ENCODE measurements at places on chromosomes 12 and 14.

- no peak for DNase-seq
Observed at GRCh38 chr14:21534576-21534975, 8.4 kb upstream of the SALL2 start.

DNA sequence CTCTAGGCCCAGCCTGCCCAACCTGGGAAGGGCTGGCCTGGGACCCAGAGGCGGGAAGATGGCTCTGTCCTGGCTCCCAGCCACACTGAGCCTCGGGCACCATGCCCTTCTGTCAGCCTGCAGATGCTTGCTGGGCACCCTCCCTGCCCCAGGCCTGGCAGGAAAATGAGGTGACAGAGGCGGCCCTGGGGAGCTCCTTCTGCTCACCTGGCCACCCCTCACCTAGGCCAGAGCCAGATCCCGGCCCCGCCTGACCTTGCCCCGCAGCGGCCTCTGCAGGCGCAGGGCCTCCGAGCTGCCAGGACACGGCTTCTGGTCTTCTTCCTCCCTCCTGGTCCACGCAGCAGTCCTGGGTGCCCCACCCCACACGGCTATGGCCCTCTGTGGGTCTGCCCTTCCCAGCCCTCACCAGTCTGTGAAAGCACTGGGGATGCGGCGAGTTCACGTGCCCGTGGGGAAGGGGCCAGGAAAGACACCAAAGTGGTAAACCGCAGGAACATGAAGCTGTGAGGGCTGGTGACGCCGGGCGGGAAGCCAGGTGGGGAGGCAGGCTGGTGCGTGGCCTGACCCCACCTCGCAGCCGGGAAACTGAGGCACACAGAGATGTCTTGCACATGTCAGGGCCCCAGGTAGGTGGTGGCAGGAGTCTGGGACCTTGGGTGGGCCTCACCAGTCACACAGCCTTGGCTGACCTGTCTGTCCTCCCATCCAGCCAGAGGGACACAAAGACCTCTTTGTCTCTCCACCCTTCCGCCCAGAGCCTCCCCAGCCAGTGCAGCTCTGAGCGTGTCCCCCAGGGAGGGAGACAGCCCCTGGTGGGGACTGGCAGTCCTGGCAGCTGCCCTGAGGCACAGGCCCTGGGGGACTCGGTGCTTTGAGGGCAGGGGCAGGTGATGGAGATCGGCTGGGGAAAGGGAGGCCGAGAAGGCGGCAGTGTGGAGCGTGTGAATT lies 12.8 kb downstream of the BAG5 start:
- no peak for DNase-seq

GRCh38 chr14:80955416-80955941 lies at the start of gene TSHR:
TSS of gene TSHR (plus strand) at chr14:80955621. CDS start at chr14:80955681, 60 bp downstream.
- no peak for DNase-seq

DNA sequence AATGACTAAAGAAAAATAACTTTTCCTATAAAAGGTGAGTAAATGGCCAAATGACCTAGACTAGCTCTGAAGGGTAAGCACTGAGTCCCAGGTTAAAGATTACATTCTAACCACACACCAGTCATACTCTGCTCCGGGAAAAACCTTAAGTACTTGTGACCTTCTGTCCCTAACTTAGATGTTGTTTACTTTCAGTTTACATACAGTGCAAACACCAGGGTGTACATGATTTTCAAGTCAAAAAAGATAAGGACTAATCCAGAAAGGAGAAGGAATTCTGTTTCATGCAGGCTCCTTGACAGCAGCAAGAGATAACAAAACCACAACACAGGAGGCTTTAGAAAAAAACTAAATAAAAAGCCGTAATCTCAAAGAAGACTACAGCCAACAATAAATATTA lies 174.2 kb downstream of the PPM1H start:
- DNase-seq = peak; percentile 74

DNA sequence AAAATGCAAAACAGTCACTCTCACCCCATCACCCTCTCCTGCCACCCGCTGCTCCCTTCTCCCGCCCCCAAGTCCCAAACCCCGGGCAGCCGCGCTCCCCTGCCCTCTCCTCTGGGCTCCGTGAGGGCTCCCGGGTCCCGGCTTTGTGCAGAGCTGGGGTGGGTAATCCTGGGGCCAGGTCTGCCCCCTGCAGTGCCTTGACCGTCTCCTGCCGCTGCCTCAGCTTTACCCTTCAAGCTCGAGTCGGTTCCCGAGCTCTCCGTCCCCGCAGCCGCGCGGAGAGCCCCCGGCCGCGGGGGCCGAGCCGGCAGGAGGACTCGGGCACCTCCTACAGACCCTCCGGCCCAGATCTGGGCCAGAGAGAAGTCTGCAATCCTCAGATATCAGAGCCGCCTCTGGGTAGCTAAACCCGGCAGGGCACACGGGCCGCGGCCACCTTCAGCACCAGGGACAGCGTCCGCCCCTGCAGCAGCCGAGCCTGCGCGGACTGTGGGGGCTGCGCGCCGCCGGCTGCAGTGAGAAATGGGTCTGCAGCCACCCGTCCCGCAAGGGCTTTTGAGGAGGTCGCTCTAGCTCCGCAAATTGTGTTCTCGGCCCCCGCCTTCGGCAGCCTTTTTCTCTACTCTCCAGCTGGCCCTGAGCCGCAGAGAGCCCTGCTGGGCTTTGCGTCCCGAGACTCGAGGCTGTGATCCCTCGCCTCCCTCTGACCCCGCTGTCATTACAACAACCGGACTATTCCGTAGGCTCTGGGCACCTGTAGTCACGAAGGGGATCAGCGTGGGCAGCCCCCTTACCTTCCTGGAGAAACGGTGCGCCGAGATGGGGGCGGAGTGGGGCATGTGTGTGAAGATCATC lies 1.2 kb downstream of the PRMT8 start:
- no peak for DNase-seq

DNA sequence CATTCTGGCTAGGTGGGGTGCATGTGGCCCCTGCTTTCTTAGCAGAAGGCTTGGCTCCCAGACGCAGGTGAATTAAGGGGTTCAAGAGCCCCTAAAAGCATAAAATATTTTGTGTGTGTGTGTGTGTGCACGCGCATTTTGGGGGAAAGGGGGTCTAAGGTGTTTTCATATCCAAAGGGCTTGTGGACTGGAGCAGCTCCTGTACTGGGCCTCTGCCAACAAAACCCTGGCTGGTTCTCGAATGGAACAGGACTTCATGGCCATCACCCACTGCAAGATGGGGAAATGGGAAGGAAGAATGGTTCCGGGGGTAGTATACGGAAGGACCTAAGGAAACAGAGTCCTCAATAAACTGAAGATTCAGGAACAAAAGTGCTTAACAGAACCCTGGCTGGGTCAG lies 3.9 kb upstream of the ATN1 start:
- DNase-seq = no peak

GRCh38 chr12:2286047-2286446 lies 233.3 kb downstream of the CACNA1C start:
- DNase-seq = no peak

DNA sequence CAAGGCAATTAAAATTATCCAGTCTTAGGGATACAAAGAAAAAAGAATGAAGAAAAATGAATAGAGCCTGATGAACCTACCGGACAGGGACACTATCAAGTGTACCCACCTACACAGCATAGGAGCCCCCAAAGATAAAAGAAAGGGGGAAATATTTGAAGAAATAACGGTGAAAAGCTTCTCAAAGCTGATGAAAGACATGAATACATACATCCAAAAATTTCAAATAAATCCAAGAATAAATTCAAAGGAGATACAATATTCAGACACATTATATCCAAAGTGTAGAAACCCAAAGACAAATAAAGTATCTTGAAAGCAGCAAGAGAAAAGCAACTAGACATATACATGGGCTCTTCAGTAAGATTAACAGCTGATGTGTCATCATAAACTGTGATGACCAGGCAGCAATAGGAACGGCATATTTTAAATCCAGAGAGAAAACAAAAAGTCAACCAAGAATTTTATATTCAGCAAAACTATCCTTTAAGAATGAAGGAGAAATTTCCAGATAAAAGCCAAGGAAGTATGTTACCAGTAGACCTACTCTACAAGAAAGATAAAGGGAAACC lies 56.0 kb downstream of the CDK17 start:
- no peak for DNase-seq

DNA sequence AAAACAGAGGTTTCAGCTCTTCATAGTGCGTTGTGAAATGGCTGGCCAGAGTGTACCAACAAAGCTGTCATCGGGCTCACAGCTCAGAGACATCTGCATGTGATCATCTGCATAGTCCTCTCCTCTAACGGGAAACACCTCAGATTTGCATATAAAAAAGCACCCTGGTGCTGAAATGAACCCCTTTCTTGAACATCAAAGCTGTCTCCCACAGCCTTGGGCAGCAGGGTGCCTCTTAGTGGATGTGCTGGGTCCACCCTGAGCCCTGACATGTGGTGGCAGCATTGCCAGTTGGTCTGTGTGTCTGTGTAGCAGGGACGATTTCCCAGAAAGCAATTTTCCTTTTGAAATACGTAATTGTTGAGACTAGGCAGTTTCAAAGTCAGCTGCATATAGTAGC lies 14.3 kb upstream of the PAPLN start:
- no peak for DNase-seq

DNA sequence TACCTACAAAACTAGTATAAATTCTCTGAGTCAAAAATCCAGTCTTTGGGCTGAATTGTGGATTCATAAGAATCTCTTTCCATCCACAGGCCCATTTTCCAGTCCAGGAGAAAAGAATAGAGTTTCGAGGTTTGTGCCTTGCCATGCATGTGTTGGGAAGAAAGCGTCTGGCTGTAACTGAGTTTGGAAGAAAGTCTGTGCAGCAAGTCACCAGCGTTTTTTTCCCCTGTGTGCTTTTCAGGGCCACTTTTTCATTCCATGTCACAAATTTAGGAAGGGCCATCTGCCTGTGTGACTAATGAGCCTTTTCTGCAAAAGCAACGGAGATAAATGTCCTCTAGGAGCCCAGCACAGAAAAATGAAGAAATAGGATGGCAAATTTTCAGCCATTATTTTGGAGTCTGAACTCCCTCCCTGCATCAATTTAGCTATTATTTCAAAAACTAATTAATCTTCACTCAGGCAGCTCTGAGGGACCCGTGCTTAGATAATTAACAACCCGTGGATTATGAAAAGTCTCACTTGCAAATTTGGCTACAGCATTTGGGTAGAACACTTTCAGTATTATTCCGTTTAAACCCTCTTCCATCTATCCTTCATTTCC lies 261.5 kb downstream of the SUDS3 start:
- no peak for DNase-seq

DNA sequence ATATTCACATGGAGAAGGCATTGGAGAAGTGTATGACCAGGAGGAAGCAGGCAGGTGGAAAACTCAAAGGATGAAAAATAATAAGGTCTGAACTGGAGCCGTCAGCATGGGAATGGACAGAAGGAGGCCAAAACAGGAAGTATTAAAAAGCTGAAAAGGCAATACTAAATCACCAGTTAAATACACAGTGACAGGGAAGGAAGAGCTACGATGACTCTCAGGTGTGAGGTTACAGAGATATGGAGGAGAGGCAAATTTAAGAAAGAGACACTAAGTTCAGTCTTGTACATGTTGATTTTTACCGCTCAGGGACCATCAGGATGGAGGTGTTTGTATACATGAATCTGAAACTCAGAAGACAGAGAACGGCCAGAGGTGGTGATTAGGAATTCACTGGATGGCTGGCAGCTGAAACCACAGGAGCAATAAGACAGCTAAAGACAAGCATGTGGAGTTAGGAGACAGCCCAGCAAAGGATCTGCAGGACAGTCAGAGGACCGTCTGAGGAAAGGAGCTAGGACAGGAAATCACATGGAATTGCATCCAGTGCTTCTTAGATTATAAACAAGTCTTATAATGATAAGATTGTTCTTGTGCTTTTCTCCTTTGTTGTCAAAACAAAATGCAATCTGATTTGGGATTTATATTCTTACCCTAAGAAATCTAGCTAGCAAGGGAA lies 33.9 kb upstream of the CDKN3 start:
- no peak for DNase-seq

DNA sequence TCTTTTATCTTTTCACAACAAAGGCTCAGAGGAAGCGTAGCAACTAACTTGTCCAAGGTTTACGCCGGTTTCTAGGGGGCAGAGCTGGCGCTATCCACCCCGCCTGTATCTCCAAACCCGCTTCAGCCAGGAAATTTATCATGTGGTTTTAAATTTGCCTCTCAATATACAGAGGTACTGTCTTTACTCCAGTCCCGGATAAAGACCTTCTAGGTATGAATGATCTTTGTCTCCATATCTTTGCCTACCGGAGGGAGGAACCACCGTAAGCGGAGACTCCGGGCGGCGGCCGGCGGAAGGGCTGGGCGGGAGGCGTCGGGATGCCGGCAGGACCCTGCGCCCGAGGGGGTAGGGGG lies 693 bp upstream of the RIMKLB start:
- no peak for DNase-seq

GRCh38 chr14:21057803-21058675 lies at the start of gene RNASE8:
TSS of gene RNASE8 (plus strand) at chr14:21057822. CDS start at chr14:21057893, 71 bp downstream.
- no peak for DNase-seq

DNA sequence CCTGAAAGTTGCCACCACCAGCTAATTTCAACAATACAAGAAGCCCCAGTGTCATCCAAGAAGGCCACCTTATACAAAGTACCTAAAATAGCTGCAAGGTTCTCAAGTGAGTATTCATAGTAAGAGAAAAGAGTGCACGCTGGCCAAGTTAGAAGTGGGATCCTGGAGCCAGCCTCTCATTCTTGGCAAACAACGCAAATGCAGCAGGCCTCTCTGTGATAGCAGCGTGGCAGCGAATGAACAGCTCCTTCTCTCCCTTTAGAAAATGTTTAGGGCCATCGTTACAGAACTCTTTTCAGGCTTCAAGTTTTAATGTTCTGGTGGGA lies 78.0 kb upstream of the IFNG-AS1 start:
- DNase-seq = no peak

DNA sequence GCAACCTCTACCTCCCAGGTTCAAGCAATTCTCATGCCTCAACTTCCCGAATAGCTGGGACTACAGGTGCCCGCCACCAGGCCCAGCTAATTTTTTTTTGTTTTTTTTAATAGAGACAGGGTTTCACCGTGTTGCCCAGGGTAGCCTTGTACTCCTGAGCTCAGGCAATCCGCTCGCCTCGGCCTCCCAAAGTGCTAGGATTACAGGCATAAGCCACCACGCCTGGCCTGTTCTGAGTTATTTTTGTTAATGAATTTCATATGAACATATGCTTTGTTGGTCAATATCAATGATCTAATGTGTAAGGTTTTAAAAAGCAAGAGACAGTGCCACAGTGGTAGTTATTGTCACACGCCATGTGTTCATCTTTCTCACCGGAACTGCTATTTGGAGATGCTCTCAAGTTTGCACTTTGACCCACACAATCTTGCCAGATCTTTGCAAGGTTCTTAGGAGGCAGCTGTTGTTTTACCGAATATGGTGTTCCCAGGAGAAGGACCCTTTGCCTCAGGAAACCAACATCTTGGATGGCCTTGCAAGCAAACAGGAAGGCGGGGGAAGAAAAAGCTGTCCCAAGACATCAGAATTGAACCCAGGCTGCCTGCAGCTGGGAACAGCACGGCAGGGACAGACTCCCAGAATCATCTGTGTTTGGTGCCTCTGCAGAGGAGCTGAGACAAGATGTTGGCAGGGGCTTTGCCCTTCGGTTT lies 30.0 kb downstream of the GALNT16 start:
- DNase-seq = no peak
